ENCODE measurements at places on chromosomes 3 and 15.
A peak's percentile ranks its signal among the peaks of the same experiment; 100 is the strongest.

GRCh38 chr15:87707566-87708130 is 548.9 kb downstream of the NTRK3 start:
- DNase-seq: no peak

DNA sequence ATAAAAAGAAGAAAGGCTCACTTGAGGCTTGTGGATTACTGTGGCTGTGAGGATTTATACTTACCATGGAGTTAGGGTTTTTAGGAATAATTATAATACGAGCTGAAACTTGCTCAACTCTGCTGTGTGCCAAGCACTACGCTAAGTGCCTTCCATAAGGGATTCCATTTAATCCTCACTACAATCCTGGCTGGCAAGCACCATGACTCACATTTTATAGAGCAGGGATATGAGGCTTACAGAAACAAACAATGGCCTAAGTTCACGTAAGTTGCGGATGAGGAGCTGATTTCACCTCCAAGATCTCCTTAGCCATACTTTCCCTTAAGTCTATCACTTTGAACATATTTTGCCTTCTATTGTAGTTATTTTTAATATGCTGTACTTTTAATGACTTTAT is 43.9 kb upstream of the ARL8B start:
- DNase-seq: no peak

GRCh38 chr3:69240651-69241568 is 118.5 kb upstream of the LMOD3 start:
- DNase-seq: no peak

DNA sequence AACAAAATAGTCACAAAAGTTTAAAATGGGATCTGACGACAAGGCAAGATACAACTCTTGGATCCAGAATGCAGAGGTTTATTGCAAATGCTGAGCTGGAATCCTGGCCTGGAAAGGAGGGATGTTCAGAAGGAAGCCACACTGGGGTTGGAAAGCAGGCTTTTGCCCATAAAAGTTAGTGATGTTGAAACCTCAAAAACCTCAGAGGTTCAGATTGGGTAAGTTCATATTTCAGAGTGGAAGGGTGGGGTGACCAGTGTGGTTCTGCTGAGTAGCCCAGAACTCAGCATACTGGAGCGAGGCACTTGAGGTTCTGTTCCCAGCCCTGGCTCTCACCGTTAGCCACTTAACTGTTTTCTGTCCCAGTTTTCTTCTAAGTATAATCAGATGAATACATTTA is 114.0 kb upstream of the OSTN start:
- no peak for DNase-seq

- no peak for DNase-seq
Measured at GRCh38 chr3:129383292-129383860, 45.1 kb downstream of the EFCAB12 start.

- no peak for DNase-seq
Measured at GRCh38 chr3:188700918-188701317, 470.9 kb upstream of the TPRG1 start.

DNA sequence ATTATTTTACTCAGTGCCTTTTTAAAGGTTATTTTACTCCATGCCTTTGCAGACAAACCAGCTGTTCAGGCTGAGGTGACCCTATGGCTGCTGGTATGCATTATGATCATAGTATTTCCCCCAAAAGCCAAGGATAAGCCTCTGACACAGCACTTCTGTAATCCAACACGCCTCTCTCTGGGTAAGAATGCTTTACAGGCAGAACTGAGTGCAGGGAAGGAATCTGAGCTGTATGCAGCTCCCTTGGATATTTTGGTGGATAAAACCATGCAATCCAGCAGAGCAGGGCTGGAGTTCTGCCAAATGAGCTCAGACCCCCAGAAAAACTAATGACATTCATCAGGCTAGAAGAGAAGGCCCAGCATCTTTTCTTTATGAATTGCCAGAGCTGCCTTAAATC is 11.7 kb upstream of the MAP1A start:
- DNase-seq: peak; percentile 83

- DNase-seq: no peak
Measured at GRCh38 chr3:94082391-94082937, 19.6 kb downstream of the NSUN3 start.

DNA sequence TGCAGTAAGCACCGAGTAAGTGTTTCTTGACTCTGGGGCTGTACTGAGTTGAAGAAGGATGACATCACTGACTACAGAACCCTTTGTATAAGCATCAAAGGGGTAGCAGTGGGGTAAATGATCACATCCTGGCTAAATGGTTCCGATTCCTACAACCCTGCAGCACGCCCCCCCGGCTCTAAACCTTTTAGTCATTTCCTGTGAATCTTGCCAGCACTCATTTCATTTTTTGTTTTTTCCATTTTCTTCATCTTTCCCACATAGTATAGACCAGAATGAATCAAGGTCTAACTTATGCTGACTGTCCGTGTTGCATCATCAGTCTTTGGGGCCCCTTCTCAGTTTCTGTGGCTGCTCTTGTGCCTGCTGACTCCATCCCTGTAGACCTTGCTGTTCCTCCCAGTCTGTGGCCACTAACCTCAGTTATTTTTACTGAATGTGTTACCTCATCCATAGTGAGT is 383.1 kb upstream of the TPRG1 start:
- DNase-seq: no peak

DNA sequence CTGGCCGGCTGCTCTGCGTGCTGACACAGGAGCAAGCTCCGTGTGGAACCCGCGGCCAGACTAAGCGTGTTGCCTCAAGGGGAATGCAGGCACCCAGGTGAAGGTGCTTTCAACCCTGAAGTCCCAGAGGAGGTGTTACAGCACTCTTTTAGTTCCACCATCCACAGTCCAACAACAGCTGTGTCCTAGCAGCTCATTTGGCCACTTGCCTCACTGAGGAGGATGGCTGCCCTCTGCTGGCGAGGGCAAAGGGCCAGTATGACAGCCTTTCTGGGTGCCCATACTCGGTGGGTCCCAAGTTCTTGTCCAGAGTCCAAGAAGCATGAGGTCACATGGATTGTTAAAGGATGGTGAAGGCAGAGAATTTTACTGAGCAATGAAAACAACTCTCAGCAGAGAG is 87.8 kb downstream of the C3orf85 start:
- no peak for DNase-seq

DNA sequence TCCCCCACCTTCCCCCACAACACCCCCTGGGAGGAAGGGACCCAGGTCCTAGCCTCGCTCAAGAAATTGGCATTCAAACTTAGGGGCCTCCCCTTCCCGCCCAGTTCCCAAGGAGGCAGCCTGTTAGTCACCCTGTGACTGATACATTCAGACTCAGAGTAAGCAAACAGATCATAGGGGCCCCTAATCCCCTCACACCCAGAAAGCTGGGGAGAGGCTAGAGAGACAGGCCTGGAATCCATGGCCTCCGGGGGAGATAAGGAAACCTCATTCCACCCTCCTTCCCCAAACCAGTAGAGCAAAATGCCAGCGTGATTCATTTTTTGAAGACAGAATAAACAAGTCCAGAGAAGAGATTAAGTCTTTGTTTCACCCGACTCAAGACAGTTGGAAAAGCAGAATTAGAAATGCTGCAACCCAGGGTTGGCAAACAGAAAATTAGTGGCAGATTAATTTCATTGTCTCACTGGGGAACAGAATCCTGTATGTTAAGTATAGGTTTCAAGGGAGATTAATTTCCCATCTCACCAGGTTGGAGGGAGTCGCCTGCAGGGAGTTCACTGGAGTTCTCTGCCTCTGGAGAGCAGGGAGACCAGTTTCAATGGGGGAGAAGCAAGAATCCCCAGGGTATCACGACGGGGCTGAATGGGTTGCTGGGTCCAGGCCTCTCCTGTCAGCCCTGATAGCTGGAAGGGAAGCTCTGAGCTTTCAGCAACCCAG is 268.3 kb downstream of the UACA start:
- DNase-seq: no peak

DNA sequence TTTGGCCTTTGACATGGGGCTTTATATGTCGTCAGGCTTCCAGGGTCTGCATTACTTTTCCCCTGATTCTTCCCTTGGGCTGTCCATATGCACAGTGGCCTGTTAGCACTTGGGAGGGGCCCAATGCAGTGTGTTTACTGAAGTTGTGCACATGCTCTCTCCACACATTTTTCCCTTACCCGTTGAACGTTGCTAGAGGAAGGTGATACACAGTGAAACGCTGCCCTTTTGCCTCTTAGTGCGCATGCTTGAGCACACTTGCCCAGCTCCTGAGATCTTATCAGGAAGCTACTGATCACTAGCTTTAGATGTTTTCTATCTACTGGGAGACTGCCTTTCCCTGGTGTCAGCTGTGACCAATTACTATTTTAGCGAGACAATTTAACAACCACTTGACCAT is 1198.0 kb downstream of the ROBO1 start:
- DNase-seq: no peak

GRCh38 chr3:64203216-64203615 is 22.1 kb downstream of the PRICKLE2 start:
- no peak for DNase-seq

GRCh38 chr3:51350751-51351150 is 34.3 kb upstream of the MANF start:
- DNase-seq: no peak

DNA sequence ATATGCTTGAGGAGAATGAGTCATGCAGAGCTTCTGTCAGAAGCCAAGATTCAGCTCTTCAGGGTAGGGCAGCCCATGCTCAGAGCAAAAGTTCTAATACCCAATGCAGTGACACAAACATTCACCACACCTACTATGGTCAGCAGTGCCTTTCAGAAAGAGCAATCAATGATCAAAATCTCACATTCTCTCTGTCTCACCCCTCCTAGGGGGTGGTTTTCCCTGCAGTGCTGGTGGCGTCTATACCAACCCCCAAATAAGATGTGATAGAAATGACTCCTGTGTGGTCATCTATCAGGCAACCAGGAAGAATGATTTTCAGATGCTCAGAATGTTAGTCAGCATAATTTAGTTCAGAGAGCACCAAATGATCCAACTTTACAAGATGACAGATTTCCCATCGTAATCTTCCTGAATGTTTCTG is 385.3 kb downstream of the NTRK3 start:
- DNase-seq: no peak

DNA sequence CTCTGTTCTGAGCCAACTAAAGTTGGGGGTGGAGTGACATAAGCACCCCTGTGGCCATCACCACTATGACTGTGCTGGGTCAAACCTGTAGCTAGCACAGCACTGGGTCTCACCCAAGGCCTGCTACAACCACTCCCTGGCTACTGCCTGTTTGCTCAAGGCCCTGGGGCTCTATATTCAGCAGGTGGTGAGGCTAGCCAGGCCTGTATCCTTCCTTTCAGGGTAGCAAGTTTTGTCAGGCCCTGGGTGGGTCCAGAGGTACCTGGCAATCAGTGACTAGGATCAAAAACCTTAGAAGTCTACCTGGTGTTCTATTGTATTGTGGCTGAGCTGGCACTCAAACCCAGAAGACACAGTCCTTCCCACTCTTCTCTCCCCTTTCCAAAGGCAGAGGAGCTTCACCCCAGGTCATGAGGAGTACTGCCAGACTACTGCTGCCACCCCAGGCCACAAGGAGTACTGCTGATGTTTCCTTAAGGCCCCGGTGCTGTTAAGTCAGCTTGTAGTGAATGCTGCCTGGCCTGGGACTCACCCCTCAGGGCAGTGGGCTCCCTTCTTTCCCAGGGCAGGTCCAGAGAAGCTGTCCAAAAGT is 170.8 kb downstream of the IGSF11 start:
- no peak for DNase-seq

DNA sequence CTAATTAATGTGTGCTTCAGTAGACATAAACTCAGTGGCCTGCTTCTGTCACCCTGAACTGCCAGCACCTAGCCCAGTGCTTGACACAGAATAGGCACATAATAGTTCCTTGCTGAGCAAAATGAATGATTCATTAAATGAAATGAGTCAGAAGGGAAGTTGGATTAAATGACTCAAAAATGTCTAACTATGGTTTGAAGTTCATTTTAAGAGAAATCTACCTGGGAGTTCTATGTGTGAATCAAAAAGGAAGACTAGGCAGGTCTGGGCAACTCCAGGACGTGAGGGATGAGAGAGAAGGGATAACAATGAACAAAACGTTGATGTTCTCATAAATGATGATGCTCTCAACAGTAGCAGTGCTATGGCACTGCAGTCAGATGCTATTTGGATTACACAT is 175.0 kb downstream of the CFAP20DC start:
- DNase-seq: no peak

GRCh38 chr15:26182441-26182840 is 319.3 kb upstream of the ATP10A start:
- DNase-seq: no peak

GRCh38 chr3:138383715-138384465 is 35.5 kb downstream of the MRAS start:
- DNase-seq: no peak

GRCh38 chr3:24686808-24687207 is 192.2 kb upstream of the THRB start:
- DNase-seq: no peak

DNA sequence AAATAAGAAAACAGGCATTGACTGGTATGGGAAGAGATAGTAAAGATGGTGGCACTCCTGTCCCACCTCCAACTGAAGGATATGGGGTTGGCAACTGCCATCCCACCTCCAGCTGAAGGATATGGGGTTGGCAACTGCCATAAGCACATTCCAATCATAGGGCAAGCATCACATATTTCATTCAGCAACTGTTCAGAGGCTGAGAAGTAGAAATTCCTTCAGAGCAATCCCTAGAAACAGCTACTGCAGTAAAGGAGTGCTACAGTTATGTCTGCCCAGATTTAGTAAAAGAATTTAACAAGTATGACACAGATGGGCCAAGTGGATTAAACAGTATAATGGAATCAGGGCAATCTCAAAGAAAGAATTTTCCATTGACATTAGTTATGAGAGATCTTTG is 156.8 kb downstream of the IMPG2 start:
- DNase-seq: no peak

GRCh38 chr3:148332509-148332908 is 365.2 kb upstream of the AGTR1 start:
- no peak for DNase-seq

GRCh38 chr15:43253431-43254403 is 13.0 kb downstream of the TGM5 start:
- DNase-seq: no peak

DNA sequence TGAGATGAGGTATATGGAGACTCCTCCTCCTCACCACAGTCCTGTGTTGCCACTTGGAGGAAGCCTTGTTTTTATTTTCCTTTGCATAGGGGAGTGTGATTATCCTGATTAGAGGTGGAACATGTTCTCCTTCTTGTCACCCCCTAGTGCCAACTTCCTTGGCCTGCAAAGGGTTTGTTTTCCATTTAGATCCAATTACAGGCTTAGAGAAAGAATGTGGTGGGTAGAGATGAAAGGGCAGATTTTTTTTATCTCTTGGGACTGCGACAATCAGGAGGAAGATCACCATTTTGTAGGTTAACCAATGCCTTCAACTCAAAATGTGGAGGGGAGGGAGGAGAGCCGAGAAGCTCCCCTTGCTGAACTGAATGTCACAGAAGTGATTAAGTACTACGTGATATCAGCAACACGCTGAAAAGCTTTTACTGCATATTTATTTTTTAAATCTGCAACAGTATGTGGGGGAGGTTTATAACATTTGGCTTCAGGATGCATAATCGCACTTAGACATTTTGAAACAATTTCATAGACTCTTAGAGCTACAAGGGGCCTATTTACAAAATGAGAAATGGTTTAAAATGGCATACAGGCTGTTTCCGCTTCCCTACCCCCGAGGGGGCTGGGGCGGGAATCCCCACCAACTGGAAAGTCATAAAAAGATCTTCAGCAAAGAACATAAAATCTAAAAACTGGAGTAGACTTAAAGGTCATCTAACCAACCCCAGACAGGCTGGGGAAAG is 2.4 kb downstream of the LMCD1 start:
- DNase-seq: peak; percentile 84

GRCh38 chr3:178618896-178619295 is 82.7 kb downstream of the KCNMB2 start:
- DNase-seq: no peak
